HTR-8/SVneo (cell line): ENCODE measurements at places on chromosomes 13 and 19.

DNA sequence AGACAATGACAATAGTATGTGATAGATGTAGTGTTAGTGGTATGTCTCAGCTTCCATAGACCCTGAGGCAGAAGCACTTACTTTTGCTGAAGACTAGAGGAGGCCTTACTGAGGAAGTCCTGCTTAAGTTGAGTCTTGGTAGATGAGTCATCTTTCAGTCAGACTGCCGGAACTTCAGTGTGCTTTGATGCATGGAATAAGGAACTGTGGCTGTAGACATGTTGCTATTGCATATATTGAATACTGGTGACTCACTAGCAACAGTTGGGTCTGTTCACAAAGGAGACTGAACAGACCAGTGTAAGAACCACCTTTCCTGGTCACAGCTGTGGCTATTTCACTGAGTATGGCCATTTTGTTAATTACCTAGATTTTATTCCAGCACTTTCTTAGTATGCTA lies 1000.6 kb downstream of the OLFM4 start:
- no peak for DNase-seq

DNA sequence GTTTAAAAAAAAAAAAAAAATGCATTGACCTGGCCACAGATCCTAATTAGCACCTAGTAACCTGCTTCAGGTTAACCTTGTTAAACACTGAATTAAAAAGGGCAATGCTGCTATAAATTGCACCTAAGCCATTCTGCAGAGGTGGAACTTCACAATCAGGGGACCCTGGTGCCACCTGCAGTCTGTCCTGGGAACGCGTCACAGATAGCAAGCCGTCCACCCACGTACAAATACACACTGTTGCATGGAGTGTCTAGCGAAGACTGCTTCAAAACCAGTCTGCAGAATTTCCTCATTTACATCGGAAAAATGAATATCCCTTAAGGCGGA lies 169.3 kb downstream of the COL4A1 start:
- peak; percentile 55 for DNase-seq

DNA sequence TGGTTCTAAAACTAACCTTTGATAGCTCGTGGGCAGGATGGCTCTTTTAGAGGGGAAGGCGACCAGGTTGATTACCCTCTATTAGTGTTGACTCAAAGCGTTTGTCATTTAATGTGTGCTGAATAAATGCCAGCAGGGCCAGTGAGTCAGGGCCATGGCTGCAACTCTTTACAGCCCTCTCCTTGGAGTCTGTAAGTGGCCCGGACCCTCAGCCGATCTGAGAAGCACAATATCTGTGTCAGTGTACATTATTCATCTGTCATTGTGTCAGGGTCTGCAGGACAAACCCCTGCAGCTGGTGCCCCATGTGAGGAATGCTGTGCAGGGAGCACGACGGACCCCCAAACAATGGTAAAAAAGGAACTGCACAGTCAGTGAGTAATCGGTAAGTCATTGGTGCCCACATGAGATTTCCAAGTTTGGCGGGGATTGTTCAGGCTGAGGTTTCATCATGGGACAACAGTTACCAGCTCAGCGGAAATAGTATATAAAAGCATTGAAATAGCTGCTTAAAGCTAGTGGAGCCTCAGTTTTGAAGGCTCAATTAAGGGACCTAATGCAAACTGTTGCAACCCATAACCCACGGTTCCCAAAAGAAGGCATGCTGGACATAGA lies 139.1 kb downstream of the ZNF675 start:
- DNase-seq, result no peak

DNA sequence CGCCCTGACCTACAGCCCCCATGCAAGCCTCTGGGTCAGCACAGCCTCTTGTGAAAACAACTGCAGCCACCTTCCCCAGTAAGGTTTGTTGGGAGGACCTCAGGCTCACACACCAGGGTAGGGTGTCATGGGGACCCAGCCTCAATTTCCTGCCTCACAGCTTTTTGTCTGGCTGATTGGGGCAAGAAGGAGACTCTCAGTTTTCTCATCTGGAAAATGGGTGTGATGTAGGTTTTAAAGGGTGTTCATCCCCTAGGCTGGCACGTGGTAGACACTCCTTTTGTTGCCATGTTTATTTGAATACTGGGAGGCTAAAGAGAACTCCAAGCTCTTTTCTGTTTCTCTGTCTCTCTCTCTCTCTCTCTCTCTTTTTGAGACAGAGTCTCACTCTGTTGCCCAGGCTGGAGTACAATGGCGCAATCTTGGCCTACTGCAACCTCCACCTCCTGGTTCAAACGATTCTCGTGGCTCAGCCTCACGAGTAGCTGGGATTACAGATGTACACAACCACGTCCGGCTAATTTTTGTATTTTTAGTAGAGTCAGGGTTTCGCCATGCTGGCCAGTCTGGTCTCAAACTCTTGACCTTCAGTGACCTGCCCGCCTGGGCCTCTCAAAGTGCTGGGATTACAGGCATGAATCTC lies 18.2 kb upstream of the PLAUR start:
- DNase-seq, result no peak

GRCh38 chr13:102907886-102908515 lies 62.2 kb downstream of the ERCC5 start:
- no peak for DNase-seq

DNA sequence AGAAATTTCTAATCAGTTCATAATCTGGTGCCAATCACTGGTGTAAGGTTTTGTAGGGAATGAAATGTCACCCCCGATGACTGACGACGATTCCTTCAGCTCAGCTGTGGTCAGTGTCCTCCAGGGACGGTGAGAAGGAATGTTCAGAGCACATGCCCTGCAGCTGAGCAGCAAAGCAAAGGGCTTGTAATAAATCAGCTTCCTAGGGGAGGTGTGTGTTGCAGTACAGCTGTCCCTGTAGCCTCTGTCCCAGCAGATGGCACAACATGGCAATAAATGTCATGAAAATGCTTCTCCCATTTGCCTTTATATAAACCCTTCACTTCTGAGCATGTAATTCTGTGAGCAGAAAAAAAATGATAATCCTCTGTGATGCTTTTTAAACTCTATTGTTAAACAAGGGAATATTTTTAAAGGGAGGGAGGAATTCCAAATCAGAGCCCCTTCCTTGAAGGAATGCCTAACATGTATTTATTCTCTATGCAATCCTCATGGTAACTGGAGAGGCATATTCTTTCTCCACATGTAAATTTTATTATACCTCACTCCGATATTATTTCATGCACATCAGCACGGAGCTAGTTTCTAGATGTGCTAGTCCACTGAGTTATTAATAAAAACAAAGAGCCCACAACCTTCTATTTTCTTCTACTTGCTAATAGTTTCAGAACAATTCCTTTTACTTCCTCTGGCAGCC lies 102.5 kb downstream of the FAM216B start:
- peak; percentile 64 for DNase-seq

DNA sequence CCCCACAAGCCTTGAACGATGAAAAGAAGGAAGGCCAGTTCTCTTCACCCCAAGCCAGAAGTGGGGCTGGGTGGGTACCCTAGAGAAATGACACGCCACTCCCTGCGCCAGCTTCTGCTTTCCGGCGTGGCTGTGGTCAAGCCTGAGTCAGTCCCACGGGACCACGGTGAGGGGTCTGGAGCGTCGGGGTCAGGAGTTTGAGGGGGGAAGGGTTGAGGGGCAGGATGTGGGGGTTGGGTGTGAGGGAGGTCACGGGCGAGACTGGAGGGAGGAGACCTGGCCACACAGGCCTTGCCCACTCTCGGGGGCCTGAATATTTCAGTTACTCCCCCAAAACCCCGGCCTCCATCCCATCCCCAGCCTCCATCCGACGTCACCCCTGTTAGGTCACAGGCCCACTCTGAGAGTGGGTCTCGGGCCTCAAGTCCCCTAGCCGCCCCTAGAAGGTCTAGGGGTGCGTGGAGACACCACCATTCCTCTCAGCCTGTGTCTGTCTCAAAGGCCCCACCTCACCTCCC lies 500 bp upstream of the IFI30 start:
- DNase-seq, result no peak

- no peak for DNase-seq
Measured at GRCh38 chr19:38616265-38616664, 1.5 kb downstream of the MAP4K1 start.

- DNase-seq, result no peak
Measured at GRCh38 chr19:31253526-31254179, 95.6 kb downstream of the TSHZ3 start.

- DNase-seq, result no peak
Measured at GRCh38 chr19:50972795-50973376, 3.5 kb upstream of the KLK6 start.

DNA sequence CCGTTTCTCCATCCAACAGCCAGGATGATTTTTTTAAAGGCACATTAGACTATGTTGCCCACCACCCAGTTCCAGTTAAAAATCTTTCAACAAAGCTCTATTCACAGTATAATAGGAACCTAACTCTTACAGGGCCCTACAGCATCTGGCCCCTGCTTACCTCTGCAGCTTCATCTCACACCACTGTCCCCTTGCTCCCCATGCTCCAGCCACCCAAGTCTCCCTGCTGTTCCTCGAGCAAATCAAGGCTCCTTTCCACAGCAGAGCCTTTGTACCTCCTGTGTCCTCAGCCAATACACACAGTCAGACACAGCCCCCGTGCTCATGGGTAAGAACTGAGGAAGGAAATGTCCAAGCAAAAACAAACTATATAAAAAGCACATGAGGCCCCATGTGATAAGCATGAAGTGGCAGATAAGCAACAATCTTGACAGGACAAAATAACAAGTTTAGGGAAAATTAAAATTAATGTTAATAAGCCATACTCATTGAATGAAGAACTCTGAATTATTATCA lies 67.5 kb downstream of the TSC22D1 start:
- DNase-seq, result no peak

DNA sequence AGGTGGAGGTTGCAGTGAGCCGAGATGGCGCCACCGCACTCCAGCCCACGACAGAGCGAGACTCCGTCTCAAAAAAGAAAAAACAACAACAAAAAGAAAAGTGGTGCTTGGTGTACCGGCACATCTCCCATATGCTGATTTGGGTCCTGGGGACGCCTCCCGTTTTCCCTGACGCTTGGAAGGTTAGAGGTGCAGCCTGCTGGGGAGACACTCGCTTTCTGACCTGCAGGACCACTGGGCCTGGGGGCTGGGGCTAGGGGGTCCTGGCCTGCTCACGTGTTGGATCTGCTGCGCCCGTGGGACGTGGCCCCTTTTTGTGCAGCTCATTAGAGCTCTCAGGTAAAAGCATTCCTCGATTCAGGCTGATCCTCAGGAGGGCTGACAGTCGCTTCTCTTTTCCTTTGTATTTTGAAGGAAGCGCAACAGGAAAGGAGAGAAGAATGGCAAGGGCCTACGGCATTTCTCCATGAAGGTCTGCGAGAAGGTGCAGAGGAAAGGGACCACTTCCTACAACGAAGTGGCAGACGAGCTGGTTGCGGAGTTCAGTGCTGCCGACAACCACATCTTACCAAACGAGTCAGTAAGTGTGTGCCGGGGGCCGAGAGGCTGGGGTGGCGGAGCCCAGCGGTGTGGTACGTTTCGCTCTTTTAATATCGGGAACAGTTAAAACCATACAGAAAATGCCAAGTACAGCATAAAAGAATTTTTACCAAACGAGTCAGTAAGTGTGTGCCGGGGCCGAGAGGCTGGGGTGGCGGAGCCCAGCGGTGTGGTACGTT lies 25.1 kb downstream of the ATP4B start:
- no peak for DNase-seq

GRCh38 chr19:16801600-16802013 lies 27.6 kb upstream of the SIN3B start:
- peak; percentile 72 for DNase-seq

DNA sequence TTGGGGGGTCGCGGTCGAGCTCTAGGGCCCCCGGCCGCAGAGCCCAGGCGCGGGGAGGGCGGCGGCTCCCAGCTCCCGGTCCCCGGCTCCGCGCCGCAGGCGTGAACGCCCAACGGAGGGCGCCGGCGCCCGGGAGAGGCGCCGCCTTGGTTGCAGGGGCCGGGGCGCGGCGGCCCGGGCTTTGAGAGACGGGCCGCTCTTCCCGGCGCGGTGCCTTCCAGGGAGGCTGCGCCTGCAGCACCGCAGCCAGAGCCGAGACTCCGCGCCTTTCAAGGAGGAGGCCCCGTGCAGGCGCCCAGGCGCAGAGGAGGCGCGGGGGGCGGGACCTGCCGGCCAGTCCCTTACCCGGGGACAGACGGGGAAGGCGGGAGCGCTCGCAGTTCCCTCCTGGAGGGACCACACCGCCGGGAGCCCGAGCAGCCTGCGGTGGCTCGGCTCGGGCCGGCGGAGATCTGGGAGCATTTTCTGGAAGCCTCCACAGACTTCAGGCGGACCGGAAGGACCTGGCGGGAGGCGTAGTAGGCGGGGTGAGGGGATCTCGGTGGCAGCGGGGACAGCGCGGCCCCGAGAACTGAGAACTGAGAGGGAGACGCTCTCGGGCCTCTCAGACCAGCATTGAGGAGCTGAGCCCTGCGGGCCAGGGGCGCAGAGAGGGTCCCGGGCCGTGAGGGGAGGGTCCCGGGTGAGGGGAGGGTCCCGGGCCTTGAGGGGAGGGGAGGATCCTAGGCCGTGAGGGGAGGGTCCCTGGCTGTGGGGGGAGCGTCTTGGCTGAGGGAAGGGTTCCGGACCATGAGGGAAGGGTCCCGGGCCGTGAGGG lies 25.5 kb upstream of the MCF2L start:
- peak; percentile 22 for DNase-seq

- DNase-seq, result no peak
Measured at GRCh38 chr13:53200498-53201453, 172.2 kb downstream of the OLFM4 start.

DNA sequence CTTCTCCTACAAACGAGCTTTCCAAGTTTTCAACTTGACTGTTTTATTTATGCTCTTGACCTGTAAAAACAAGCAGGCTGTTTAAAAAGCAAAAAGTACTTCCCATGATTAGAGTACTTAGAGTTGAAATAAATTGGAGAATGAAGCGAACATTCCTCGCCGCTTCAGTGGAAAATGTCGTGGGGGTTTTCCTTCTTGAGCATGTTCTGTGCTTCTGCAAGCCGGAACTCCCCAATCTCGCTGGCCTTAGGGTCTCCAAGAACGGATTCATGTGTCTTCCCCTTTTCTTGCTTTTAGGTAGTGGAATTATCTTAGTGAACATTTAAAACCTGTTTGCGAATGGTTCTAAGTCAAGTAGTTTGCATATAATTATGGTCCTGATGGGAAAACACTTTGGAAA lies 103.6 kb upstream of the ZNF536 start:
- DNase-seq, result no peak

DNA sequence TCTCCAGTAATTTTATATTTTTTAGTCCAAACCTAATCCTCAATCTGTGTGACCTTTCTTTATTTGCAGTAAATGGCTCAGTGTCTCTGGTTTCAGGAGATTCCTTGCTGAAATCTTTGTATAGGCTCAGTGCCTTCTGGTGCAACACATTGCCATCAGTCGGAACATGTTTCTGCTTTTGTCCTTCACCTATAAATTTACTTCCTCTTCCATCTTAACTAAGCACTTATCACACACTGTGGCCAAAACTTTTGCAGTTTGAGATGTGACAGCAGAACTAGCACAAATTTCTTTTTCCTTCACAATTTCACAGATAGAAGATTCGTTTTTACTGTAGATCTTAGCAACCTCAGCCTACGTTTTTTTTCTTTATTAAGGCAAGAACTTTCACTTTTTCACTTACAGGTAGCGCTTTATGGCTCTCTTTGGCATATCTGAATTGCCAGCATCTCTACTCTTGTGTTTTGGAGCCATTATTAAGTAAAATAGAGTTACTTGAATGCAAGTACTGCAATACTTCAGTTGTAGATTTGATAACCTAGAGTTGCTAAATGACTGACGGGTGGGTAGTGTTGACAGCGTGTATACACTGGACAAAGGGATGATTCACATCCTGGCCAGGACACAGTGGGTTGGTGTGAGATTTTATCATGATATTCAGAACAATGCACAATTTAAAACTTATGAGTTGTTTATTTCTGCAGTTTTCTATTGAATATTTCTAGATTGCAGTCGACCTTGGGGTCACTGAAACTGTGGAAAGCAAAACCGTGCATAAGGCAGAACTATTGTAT lies 44.3 kb downstream of the NDFIP2 start:
- peak; percentile 1 for DNase-seq

- DNase-seq, result no peak
Measured at GRCh38 chr13:111315347-111315995, 5.0 kb upstream of the TEX29 start.
